GM19239 (cell line): ENCODE measurements at places on chromosomes 4 and X.

- no peak for DNase-seq
Observed at GRCh38 chr4:113009461-113009860, 40.0 kb upstream of the ANK2 start.

- no peak for DNase-seq
Observed at GRCh38 chr4:178752954-178753525, 1310.8 kb upstream of the AGA start.

GRCh38 chr4:152731997-152732396, 47.5 kb downstream of the TIGD4 start:
- no peak for DNase-seq

GRCh38 chr4:147755561-147756295, 23.8 kb downstream of the ARHGAP10 start:
- DNase-seq = no peak

GRCh38 chr4:997375-998071, 4.3 kb upstream of the SLC26A1 start:
- DNase-seq = no peak

DNA sequence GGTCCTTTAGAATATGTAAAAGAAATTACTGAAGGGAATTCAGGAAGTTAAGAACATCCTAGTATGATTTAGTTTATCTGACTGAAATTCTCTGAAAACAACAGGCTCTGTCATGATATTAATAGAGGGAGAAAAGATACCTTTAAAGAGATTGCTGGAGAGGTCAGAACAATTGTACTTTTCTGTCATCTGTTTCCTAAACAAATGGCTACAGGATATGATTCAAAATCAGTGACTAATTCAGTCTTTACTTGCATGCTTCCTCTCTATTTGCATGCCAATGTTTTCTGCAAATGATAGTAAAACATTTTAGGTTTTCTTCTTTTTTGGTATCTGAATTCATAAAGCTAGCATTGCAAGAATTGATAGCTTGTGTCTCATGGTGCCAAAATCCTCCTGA, 616.7 kb upstream of the PCDH7 start:
- no peak for DNase-seq

DNA sequence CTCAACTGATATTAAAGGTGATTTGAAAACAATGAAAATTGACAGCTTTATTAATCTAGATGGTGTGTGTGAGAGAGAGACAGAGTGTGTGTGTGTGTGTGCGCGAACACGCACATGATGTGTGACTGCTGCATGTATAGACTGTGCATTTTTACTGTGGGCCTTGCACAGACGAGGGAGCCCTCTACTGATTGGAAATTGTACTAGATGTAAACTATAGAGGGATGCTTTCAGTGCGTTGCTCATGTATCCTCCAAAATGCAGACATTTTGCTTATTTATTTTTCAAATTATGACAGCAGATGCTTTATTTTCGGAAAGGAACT, 168.4 kb upstream of the GK2 start:
- no peak for DNase-seq

GRCh38 chrX:144738246-144738645, 509.1 kb upstream of the SPANXN1 start:
- DNase-seq = no peak

- DNase-seq = no peak
Observed at GRCh38 chrX:68433155-68433980, at the start of gene OPHN1. OPHN1 (minus strand) TSS chrX:68433495; CDS start chrX:68433020, 475 bp downstream.

GRCh38 chr4:38149997-38150671, 189.9 kb downstream of the PTTG2 start:
- DNase-seq = no peak

GRCh38 chrX:46036508-46036907, 508.7 kb downstream of the ZNF674 start:
- DNase-seq = no peak

GRCh38 chr4:14267373-14268060, 640.0 kb upstream of the BOD1L1 start:
- DNase-seq = no peak

DNA sequence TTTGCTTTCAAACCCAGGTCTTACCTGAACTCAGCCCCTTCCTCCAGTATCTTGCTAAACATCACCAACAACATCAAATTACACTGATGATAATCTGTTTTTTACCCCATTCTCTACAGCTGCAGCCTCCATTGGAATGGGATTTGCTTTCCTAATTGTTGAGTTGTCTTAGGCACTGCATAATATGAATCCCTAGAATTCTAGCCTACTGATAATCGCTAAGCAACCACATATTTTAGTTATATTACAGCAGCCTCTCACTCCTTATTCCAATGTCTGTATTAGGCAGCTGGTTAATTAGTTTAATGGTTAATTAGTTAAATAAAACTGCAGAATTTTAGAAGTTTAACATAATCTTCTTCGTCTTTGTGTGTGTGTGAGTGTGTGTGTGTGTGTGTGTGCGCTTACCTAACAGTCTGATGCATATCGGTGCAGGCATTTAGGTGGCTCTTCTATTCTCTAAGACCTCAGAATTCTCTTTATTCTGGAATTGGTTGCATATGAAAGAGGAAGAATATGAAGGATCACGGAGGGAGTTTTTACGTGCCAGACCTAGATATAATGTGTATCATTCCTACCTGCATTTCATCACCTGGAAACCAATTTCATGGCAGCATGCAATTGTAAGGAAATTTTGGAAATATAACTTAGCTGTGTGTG, 5.3 kb upstream of the COMMD8 start:
- DNase-seq = no peak

GRCh38 chr4:100177855-100178254, 12.4 kb downstream of the DDIT4L start:
- DNase-seq = no peak

- no peak for DNase-seq
Observed at GRCh38 chr4:18931643-18932377, 910.3 kb upstream of the LCORL start.

DNA sequence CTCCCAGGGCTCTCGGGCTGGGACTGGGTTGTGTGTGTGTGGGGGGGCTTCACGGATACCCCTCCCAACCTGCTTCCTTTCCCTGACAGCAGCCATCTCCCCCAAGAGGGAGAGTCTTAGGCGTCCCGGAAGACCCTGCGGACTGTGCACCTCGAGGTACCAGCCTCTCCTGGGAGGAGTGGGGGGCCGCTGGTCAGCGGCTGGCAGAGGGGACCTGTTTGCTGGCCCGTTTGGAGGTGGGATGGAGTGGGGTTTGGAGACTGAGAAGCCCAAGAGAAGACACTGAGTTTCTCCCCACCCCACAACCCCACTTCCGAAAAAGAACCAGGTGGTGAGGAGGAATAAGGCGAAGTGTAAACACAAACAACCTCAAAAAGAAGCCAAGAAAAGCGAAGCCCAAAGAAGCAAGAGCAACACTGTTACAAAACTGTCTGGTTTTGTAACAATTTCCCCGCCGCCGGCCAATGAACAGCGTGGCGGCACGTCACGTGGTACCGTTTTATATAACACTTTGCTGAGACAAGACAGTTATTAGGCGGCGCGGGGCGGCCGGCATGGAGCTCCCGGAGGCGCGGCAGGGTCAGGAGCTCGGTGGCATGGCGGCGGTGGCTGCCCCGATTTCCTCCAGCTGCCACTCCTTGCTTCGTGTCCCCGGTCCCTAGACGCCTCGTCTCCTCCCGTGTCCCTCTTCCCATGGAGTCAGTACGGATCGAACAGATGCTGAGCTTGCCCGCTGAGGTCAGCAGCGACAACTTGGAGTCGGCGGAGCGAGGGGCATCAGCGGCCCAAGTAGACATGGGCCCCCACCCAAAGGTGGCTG, at the start of gene LONRF3:
TSS of gene LONRF3 (plus strand) at position 531 of the 820 bp plus-strand sequence. CDS start at position 694, 163 bp downstream.
- DNase-seq = no peak

- DNase-seq = no peak
Observed at GRCh38 chr4:14708574-14708973, 293.7 kb upstream of the CPEB2 start.

DNA sequence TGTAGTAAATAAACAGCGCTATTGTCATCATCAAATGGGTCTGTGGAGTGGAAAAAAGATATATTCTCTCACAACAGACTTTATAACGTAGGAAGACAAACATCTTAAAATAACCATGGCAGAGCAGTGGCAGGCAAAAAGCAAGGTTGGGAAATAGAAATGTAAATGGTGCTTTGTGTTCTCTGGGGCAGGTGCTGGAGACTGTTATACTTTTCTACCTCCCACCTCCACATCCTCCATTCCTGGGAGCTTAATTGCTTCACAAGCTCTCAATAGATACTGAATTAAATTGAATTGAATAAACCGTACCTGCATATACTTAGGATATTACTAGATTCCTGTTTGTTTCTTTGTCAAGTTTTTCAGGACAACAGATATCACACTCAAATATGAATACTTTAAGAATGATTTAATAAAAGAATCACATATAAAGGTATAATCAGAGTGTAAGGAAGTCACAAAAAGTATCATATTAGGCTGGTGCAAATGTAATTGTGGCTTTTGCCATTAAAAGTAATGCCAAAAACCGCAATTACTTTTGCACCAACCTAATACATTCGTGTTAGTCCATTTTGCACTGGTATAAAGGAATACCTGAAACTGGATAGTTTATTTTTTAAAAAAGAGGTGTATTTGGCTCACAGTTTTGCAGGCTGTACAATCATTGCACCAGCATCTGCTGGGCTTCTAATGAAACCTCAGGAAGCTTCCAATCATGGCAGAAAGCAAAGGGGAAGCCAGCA, 367.3 kb downstream of the GRIA2 start:
- no peak for DNase-seq

GRCh38 chrX:148572337-148572736, 71.9 kb downstream of the AFF2 start:
- no peak for DNase-seq

DNA sequence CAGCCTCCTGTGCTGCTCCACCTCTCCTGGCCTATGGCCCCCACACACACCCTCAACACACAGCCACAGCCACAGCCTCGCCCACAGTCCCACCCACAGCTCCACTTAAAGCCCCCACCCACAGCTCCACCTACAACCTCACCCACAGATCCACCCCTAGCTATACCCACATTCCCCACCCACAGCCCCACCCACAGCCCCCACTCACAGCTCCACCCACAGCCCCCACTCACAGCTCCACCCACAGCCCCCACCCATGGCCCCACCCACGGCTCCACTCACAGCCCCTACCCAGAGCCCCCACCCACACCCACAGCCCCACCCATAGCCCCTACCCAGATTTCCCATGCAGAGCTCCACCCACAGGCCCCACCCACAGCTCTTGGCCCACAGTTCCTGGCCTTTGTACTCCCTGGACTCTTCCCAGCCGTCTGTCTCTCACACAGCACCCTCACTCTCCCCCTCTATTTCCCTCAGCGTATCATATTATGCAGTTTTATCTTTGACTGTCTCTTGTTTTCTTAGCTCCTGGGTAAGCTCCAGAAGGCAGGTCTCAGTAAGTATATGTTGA, 322.5 kb downstream of the EVC2 start:
- DNase-seq = no peak

- DNase-seq = no peak
Observed at GRCh38 chrX:65846974-65847373, 179.5 kb downstream of the MSN start.

GRCh38 chrX:30005813-30006212, 209.6 kb upstream of the MAGEB2 start:
- no peak for DNase-seq

- DNase-seq = no peak
Observed at GRCh38 chrX:150842198-150842685, 56.2 kb downstream of the CD99L2 start.

DNA sequence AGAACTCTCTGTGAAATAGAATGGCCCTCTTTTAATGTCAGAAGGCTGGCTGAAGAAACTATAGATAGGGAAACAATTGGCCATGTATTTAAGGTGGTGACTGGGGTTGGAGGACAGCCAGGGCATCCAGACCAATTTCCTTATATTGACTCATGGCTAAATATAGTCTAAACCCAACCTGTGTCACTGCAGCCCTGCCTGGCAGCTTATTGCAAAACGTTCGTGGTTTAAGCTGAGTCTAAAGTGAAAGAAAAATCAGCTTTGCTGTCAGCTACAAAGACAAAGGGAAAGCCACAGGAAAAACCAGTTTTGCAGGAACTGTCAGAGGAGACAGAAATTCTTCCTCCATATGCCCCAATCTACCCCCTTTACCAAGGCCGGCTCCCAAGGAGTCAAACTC, 902.8 kb upstream of the NDST4 start:
- no peak for DNase-seq

- DNase-seq = peak; percentile 5
Observed at GRCh38 chr4:115851918-115852766, 738.7 kb upstream of the NDST4 start.
